WTC11 (cell line): ENCODE measurements at places on chromosomes 11 and 22.
A peak's percentile ranks its signal among the peaks of the same experiment; 100 is the strongest.

DNA sequence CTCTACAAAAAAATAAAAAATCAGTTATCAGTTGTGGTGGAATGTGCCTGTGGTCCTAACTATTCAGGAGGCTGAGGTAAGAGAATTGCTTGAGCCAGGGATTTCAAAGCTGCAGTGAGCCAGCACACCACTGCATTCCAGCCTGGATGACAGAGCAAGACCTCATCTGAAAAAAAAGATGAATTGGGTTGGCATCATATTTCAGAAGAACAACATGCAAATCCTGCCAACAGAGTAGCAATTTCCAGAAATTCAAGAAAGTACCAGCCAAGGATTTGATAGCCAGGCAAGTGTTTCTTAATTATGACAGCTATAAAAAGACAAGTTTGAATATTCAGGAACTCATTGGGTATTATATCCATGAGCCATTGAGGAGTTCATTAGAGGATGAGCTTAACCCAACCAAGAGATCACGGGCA lies 75.2 kb downstream of the USP47 start:
- DNase-seq = no peak

GRCh38 chr11:115469361-115469760 lies 34.9 kb downstream of the CADM1 start:
- DNase-seq = no peak

DNA sequence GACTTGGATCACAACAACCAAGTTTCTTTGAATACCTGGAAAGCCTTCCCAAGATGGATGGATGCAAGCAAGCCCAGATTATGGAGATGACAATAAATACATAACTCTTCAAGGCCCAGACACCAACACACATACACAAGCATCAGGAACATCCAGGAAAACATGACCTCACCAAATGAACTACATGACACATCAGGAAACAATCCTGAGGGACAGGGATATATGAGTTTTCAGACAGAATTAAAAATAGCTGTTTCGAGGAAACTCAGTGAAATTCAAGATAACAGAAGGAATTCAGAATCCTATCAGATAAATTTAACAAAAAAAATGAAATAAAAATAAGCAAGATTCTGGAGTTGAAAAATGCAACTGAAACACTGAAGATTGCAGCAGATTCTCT lies 659.4 kb downstream of the METTL15 start:
- DNase-seq = no peak

DNA sequence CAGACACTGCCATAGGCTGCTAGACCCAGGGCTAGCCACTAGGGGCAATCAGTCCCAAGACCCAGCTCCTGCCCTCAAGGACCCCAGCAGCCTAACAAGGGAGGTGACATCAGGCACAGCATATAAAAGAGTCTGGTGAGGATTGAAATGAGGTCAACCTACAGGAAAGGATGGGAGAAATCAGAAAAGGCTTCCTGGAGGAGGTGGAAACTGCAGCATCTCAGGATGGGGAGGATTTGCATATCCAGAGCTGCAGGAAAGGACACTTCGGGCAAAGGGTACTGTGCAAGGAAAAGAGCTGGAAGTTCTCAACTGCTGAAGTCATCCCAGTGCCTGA lies 2.9 kb upstream of the ARFGAP2 start:
- DNase-seq = peak; percentile 72

GRCh38 chr11:31509051-31509428 lies 382 bp downstream of the IMMP1L start:
- no peak for DNase-seq

GRCh38 chr11:128796270-128796669 lies 70.8 kb downstream of the KCNJ1 start:
- no peak for DNase-seq

- DNase-seq = peak; percentile 29
These were observed 583 bp downstream of the TAF1D start for GRCh38 chr11:93740730-93741093.

DNA sequence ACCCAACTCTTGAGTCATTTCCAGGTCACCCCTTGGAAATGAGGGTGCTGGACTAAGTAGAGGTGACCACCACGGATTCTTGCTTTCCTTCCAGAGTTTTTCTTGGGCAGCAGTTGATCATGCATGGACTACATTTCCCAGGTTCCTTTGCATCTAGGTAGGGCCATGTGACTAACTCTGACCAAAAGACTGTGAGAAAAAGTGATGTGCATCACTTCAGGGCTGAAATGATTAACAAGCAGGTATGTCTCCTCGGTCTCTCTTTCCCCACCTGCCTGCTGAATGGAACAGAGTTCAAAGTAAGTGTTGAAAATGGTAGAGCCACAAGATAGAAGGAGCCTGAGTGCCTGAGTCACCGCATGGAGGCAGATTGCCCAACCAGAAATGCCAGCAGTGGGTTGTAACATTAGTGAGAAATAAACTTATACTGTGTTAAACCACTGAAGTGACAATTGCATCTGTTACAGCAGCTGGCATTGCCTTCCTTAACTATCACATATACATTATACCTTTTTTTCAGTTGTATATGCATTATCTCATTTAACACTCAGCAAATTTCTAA lies 113.5 kb downstream of the MN1 start:
- no peak for DNase-seq

- no peak for DNase-seq
These were observed 216.2 kb upstream of the ARHGAP20 start for GRCh38 chr11:110928391-110928790.

GRCh38 chr11:126440792-126441514 lies 85.5 kb downstream of the ST3GAL4 start:
- DNase-seq = peak; percentile 95

GRCh38 chr22:24355574-24355973 lies 71.8 kb upstream of the ADORA2A start:
- DNase-seq = no peak
